ENCODE measurements at places on chromosomes 11 and 22. TPM values are rescaled to one million over a fixed set of nuclear protein-coding genes. Genes with fewer than 3 reads are reported as not detected.

The PLAAT5 gene
- total RNA-seq: not detected

The DDX25 gene
- not detected for total RNA-seq

The CCT8L2 gene
- not detected for total RNA-seq

The ADORA2A gene
- total RNA-seq: 1.2 TPM

The EHF gene
- 0.33 TPM for total RNA-seq

The FREY1 gene
- total RNA-seq: 2.3 TPM

The KRTAP5-7 gene
- total RNA-seq: 0.17 TPM

The PHLDB1 gene
- total RNA-seq: 77.2 TPM

The NPAS4 gene
- total RNA-seq: 0.29 TPM

The MIEF1 gene
- 22.3 TPM for total RNA-seq

The KRTAP5-8 gene
- total RNA-seq: not detected

The OR8G1 gene
- 0.17 TPM for total RNA-seq
